ENCODE measurements at places on chromosomes 6 and 20.

GRCh38 chr6:165732696-165733488, 69.9 kb upstream of the PDE10A start:
- DNase-seq: no peak

GRCh38 chr6:26195924-26196845, 109.0 kb downstream of the HFE start:
- DNase-seq: peak; percentile 32

DNA sequence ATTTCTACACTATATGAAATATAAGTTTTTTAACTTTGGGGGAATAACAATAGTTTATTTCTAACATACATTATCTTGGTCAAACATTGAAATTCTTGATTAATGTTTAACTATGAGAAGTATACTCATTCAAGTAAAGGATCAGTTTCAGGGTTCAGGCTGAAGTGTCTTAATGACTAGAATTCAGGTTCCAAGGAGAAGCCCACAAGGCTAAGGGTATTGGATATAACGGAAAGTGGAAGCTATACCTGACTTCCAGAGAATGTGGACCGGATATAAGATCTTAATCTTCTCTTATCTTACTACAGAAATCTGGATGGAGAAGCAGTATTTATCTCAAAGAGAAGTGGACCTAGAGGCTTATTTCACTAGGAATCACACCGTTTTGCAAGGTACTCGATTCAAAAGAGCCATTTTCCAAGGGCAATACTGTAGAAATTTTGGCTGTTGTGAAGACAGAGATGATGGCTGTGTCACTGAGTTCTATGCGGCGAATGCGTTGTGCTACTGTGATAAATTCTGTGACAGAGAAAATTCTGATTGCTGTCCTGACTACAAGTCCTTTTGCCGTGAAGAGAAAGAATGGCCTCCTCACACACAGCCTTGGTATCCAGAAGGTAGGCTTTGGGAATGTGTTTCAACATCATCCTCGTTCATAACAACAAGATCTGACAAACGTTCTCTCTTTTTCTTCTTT, at the start of gene TINAG:
Gene TINAG (plus strand): TSS at position 153 of the 697 bp plus-strand sequence. CDS start 110 bp downstream, at position 263.
- no peak for DNase-seq

GRCh38 chr6:109896341-109896740, 81.8 kb upstream of the GPR6 start:
- no peak for DNase-seq

- no peak for DNase-seq
Measured at GRCh38 chr6:16683641-16684194, 77.5 kb downstream of the ATXN1 start.

- DNase-seq: no peak
Measured at GRCh38 chr20:49935746-49936152, 448 bp upstream of the RNF114 start.
